ENCODE measurements at places on chromosomes 11 and 22. TPM values are rescaled to one million over a fixed set of nuclear protein-coding genes. Genes with fewer than 3 reads are reported as not detected.
A peak's percentile ranks its signal among the peaks of the same experiment; 100 is the strongest.

The PRODH gene
- not detected for total RNA-seq

The PAX6 gene
- 2.9 TPM for total RNA-seq

The FANCF gene
- 8.1 TPM for total RNA-seq

The TRIM29 gene
- not detected for total RNA-seq

The CAVIN3 gene
- total RNA-seq, result 307 TPM

The NLRP14 gene
- total RNA-seq, result not detected

The RFPL2 gene
- total RNA-seq, result not detected

The TSPAN18 gene
- total RNA-seq, result not detected

The CRYAB gene
- 3.1 TPM for total RNA-seq

The TPST2 gene
- total RNA-seq, result 43.6 TPM

The NRGN gene
- 2.9 TPM for total RNA-seq

The MGAT3 gene
- 4.3 TPM for total RNA-seq

The SSRP1 gene
- 186 TPM for total RNA-seq

The COPB1 gene
- 324 TPM for total RNA-seq

The MTMR3 gene
- total RNA-seq, result 26.4 TPM

- DNase-seq, result peak; percentile 44
Observed at GRCh38 chr11:64477675-64478074, 113.3 kb upstream of the SLC22A12 start.

- no peak for DNase-seq
Observed at GRCh38 chr11:114262681-114263512, 33.3 kb upstream of the NNMT start.

GRCh38 chr11:111674941-111675340 is 72.7 kb downstream of the SIK2 start:
- no peak for DNase-seq

DNA sequence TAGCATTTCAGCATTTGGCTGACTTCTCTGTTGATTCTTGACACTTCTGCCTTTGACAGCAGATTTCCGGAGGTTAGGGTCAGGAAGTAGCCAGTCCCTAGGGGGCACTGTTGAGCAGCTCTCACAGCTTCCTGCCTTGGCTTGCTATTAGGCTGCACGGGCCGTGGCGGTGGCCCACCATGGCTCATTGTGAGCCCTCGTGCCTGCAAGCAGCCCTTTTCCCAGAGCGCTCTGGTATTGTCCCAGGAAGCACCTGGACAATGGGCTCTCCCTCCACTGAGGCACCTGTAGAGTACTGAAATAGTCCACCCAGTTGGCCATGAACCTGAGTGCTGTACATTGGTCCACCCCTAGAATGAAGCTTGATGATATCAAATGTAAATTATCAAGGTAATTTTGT is 100.2 kb upstream of the GAL start:
- peak; percentile 67 for DNase-seq

- no peak for DNase-seq
Observed at GRCh38 chr11:76778874-76779273, 4.3 kb upstream of the TSKU start.

GRCh38 chr11:79050786-79051185 is 390.0 kb downstream of the TENM4 start:
- DNase-seq, result no peak

DNA sequence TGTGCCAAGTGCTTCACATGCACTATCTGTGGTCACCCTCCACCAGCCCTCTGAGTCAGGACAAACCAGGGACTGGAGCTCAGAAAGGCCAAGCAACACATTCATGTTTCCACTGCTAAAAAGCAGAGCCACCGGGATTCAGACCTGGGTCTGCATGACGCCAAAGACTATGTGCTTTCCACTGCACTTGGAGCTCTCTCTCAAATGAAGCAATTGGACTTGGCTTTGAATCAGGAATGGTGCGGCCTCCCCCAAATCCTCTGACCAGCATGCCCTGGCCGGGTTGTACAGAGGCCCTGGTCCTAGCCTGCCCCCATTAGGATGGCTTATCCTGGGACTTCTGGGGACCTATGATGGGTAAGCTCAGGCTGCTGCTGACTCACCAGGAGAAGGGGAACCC is 80.7 kb downstream of the PKNOX2 start:
- no peak for DNase-seq

DNA sequence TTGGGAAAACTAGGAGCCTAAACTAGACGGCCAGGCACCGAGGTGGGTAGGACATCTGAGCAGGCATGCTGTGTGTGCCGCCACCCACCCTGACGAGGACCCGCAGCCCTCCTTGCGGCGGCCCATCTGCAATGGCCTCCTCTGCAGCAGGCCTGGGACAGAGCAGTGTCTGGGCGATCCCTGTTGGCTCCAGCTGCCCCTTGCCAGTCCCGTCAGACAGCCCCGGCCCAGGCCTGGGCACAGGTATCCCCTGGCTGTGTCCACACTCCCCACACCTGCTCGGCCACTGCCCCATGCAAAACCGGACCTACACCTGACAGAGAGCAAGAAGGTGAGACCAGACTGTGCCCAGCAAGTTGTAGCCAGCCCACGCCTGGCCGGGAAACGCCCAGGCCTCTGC is 38.7 kb upstream of the GNB1L start:
- DNase-seq, result no peak

- no peak for DNase-seq
Observed at GRCh38 chr11:44535191-44535980, 30.1 kb upstream of the CD82 start.

DNA sequence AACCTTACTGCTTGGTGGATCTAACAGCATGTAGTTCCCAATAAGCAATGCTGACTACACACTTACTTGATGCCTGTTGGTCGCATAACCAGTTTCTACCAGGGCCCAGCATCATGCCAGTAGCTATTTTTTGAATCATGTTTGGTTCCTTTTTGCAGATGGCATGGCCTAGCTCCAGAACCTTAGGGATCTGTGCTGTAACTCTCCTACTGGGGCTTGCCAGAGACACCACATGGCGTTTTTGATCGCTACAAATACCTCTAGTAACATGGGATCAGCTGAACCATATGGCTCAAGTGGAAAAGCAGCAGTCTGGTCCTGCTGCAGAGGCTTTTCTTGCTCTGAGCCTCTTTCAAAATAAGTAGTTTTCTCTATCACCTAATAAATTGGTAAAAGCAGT is 654.6 kb upstream of the API5 start:
- no peak for DNase-seq

GRCh38 chr11:64060861-64061444 is 25.2 kb downstream of the FLRT1 start:
- no peak for DNase-seq

GRCh38 chr11:92347454-92347853 is 122.8 kb downstream of the FAT3 start:
- DNase-seq, result no peak

GRCh38 chr22:20211997-20212753 is 55.9 kb downstream of the RTN4R start:
- DNase-seq, result no peak

DNA sequence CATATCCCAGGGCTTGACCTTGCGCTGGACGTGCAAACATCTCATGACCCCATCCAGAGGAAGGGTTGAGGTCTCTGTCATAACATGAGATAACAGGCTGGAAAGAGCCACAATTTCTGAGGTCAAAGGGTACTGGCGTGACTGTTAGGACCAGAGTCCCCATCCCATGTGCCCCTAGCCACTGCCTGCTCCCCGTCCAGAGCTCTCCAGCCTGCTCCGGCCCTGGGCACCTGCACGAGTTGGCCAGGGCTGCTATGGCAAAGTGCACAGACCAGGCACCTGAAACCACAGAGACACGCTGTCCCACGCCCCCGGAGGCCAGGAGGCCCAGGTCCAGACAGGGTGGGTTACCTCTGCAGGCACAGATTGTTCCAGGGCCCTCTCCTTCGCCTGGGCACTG is 58.9 kb downstream of the SHANK2 start:
- DNase-seq, result no peak

- DNase-seq, result no peak
Observed at GRCh38 chr22:27331526-27332281, 469.9 kb downstream of the MN1 start.

DNA sequence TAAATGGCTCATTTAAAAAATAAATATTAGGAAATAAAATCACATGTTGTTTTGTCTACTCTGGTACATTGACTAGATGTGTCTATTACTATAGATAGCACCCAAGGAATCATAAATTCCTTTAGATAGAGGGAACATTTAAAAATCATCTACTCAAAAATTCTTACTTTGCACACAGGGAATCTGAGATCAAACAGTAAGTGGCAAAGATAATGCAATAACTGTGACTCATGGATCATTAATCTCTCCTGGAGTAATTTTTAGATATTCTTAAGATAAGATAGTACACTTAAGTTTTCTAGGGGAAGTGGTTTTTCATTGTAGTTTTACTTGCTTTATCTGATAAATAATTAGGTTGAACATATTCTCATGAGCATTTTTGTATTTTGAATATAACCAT is 468.9 kb downstream of the LUZP2 start:
- DNase-seq, result no peak

GRCh38 chr11:118152020-118152551 is 537 bp downstream of the SCN4B start:
- no peak for DNase-seq

DNA sequence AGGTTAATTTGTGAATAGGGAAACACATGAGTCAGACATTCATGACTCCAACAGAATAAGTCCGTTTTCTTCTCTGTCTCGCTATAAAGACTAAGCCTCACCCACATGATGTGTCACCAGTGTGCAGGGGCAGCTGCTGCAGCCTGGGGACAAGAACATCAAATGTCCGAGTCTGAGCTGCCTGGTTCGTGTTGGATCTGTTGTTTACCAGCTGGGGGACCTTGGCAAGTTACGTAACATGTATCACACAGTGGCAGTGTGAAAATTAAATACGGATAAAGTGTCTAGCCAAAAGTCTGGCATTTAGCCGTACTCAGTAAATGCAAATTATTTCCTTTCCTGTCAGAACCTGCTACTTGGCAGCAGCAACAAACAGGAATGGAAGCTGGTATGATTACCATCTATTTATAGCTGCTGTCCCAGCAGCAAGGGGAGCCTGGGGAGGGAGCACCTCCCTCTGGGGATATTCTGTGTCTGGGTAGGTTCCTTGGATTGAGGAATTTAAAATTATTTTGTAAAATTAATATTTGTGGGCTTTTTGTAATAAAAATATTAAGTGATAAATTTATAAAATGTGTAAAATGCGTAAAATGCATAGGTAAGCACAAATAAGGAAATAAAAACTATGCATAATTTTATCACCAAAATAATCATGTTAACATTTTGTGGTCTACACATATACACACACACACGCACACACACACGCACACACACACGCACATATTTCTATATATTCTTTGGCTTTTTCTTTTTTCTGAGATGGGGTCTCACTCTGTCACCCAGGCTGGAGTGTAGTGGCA is 1.3 kb upstream of the CLDN25 start:
- no peak for DNase-seq

DNA sequence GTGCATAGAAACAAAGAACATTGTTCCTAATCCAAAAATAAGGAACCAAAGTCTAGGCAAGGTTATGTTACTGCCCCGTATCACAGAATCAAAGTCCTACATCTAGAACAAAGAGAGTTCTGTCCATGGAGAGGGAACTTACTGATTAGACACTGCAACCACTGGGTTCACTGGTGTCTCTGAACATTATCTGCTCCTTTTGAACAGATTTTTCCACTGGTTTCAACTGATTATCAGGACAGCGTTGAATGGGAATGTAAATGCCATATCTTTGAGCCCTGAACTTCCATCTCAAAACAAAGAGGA is 20.1 kb upstream of the OR8D2 start:
- DNase-seq, result no peak

DNA sequence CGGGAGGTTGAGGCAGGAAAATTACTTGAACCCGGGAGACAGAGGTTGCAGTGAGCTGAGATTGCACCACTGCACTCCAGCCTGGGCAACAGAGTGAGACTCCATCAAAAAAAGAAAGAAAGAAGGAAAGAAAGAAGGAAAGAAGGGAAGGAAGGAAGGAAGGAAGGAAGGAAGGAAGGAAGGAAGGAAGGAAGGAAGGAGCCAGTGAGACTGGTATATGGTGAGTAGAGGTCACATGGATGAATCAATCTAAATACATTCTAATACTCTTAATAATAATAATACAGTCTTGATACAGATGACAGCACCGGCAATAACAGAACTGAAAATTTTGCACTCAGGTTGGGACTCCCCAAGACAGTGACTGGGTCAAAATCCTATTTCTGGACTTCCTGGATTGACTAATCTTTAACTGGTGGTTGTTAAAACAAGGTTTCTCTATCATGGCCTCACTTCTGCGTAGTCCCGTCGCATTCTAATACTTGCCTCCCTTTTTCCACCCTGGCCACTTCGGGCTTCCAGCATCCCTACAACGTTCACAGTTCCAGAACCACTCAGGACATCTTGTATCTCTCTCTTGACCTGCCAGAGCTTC is 53.5 kb upstream of the EIF3M start:
- DNase-seq, result no peak

DNA sequence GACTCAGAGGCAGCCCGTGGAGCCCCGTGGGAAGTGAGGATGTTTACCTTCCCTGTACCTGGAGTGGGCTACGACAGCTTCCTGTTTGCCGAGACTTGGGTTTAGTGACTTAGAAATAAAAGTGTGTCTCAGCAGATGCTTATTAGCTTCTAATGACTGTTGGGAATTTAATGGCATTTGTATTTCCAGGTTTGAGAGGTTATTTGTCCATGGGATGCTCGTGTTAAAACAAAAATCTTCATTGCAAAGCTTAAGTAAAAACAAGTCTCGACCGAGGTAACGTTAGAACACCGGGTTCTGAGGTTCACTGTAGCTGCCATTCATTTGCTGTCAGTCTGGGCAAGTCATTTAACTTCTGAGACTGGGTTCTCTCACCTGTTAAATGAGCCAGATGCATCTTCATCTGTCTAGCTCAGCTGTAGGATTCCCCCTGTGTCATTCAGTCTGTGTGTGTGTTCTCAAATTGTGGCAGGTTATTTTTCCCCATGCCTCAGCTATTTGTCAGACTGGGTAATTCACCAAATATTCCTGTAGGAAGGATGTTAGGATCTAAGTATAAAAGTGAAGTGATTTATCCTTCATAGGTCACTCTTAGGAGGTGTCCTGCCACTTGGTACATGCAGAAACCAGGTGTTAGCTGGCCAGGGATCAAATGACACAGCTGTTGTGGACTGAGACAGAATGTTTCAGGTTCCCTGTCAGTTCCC is 791 bp downstream of the EI24 start:
- no peak for DNase-seq

- no peak for DNase-seq
Observed at GRCh38 chr22:50017701-50018224, 5.2 kb upstream of the IL17REL start.

DNA sequence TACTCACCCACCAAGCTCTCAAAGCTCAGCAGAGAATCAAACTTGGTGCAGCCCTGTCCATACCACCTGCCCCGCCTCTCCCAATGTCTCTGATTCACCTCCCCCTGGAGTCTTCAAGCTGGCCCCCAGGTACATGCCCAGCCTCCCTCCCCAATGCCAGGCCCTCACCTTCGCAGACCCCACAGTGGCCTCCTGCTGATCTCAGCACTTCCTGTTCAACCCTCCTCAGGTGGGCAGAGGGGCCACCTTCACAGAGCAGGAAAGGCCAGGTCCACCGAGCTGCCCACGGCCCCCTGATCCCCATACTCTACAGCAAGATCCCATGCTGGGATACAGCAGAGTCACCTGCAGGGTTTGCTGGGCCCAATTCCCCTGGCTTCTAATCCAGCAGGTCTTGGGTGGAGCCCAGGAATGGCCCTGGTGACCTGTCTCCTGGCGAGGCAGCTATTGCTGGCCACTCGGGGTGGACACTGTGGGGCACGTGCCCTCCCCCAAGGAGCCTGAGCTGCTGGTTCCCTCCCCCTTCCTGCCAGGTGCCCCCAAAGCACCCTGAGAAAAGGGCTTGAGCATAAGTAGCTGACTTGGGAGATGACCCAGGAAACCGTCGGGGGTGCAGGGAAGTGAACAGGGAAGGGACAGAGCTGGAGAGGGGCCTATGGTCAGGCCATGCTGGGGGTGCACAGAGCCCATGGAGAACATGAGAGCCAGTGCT is 150.7 kb downstream of the BRD1 start:
- no peak for DNase-seq

- no peak for DNase-seq
Observed at GRCh38 chr11:129593098-129593497, 217.4 kb downstream of the BARX2 start.
